ENCODE measurements at places on chromosomes 16 and 17. TPM values are rescaled to one million over a fixed set of nuclear protein-coding genes. Genes with fewer than 3 reads are reported as not detected.
A peak's percentile ranks its signal among the peaks of the same experiment; 100 is the strongest.

- DNase-seq = no peak
Observed at GRCh38 chr17:49369089-49369488, 7.0 kb upstream of the ZNF652 start.

Gene MT1A
- total RNA-seq = 9.4 TPM

GRCh38 chr16:27232901-27233625 is 29.7 kb downstream of the KDM8 start:
- no peak for DNase-seq

- no peak for DNase-seq
Observed at GRCh38 chr17:56064506-56064905, 88.8 kb upstream of the ANKFN1 start.

DNA sequence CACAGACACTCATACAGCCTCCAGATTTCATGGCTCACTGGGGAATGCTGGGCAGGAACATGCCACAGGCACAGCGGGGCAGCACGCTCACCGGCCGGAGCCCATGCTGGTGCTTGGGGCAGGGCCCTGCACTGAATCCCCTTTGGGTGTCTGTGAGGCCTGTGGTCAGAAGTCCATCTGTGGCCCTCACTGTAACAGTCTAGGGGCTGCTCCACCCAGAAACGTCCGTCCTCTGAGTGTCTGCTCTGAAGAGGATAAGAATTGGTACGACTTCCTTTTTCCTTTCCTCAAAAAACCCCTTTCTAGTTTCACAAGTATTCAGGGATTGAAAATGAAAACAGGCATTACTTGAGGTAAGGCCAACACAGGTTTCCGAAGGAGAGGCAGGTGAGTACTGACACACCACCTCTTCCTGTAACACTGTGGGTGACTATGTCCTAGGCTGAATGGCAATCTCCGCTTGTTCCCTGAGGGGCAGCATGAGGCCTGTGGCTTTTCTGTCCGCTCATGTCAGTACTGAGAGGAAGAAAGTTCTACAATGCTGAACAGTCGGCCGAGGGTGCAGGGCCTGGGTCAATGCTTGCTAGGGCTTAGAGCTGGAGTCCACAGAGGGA is 42.5 kb downstream of the TMEM11 start:
- no peak for DNase-seq

GRCh38 chr17:56593086-56593645 is 333 bp upstream of the NOG start:
- DNase-seq = no peak

Gene KRTAP4-5
- total RNA-seq = not detected

- DNase-seq = no peak
Observed at GRCh38 chr16:345772-346171, 6.8 kb downstream of the AXIN1 start.

DNA sequence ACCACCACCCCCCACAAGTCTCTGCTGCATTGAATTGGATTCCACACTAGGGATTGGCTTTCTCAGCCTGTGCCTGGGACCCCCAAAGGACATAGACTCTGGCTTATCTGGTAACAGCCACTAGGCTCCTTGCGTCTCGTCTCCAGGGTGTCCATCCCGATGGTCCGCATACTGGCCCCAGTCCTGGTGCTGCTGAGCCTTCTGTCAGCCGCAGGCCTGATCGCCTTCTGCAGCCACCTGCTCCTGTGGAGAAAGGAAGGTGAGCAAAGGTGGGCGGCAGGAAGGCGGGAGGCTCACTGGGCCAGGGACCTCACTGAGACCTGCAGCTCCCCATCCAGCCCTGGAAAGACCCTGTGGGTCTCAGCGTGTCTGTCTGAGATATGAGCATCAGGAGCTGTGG is 8.1 kb downstream of the CD300LG start:
- no peak for DNase-seq

- no peak for DNase-seq
Observed at GRCh38 chr16:83975590-83976260, 7.7 kb downstream of the NECAB2 start.

GRCh38 chr17:27506348-27507218 is 50.3 kb downstream of the KSR1 start:
- no peak for DNase-seq

DNA sequence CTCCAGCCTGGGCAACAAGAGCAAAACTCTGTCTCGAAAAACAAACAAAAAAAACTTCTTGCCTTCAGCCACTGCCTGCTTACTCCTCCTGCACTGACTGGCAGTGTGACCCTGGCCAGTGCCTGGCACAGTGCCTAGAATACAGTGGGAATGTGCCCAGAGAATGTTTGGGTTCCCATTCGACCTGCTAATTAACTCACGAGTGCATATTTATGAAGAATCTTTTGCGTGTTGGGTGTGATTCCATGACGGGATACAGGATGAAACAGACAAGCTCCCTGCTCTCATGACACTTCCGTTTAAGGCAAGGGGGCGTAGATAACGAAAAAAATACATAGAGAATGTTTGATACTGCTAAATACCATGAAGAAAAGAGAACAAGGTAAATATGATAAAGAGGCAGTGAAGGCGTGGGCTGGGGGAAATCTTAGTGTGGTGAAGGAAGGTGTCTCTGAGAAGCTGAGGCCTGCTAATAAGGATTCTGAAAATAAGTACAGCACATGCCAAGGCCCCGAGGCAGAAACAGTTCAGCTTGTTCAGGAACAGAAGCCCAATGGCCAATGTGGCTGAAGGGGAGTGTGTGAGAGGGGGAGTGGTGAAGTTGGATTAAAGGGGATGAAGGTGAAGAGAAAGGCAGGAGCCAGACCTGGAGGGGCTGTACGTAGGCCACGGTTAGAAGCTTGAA is 4.3 kb downstream of the ABI3 start:
- no peak for DNase-seq

Gene MFSD11
- total RNA-seq = 26.6 TPM

- no peak for DNase-seq
Observed at GRCh38 chr17:56893503-56893902, 20.3 kb downstream of the TRIM25 start.

- no peak for DNase-seq
Observed at GRCh38 chr17:35878361-35878760, 1.8 kb downstream of the CCL5 start.

GRCh38 chr17:52233176-52233575 is 74.7 kb upstream of the CA10 start:
- no peak for DNase-seq

DNA sequence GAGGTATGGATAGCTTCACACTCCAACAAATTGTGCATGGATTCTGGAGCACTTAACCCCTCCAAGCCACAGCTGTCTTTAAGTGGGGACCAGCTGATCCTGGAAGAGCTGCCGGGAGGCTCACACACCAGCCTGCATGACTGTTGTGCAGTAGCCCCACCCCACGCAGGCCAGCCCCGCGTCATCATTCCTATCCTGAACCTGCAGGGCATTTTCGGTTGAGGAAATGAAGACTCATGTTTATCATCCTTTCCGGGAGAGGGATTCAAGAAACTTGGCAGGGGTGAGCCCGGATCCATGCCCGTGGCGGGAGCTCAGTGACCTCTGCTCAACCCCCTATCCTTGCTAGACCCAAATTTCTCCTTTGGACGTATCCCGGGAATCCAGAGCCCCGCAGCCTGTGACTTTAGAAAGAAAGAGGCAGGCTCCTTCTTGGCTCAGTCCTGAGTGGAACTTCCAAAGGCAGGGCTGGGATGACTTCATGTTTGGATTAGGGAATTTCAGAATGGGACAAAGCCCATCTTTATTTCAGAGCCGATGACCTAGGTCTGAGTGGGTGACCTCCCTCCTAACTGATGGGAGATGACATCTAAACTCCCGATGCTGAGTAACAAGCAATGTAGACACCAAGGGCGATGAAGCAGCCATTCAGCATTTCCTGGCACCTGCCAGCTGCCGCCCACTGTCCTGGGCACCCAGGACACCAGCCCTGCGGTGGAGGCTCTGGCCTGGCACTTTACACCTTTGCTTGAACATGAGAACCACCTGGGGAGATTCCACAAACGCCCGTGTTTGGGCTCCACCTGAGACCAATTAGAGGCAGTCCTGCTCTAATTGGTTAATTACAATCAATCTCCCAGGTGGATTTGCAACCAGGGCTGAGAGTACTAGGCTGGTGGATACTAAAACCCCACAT is 43.3 kb upstream of the CMIP start:
- peak; percentile 81 for DNase-seq

DNA sequence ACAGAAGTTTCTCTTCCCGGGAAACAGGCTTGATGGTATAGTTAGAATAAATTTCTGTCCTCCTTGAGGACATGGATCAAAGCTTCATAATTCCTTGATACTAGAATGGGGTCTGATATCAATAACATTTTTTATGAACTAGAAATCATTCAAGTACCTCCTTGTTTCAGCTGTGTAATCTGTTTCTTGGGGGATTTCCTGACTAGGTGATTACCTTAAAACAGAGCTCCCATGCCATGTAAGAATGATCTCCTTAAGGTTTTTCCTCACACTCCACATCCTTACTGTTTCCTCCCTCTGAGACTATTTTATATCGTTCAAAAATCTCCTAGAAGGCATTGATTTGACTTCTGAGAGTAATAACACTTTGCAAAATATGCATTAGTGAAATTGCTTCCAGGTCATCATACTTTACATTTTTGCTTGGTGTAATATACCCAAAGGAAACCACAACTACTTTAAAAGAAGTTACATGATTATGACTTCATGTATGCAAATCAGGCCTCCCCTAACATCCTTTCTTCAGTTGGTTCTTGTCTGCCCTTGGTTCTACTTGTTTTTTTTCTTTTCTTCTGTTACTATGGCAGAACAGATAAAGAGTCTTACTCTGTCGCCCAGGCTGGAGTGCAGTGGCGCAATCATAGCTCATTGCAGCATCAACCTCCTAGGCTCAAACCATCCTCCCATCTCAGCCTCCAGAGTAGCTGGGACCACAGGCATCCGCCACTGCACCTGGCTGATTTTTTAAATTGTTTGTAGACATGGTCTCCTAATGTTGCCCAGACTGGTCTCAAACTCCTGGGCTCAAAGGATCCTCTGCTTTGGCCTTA is 388.8 kb downstream of the ZFHX3 start:
- DNase-seq = no peak

DNA sequence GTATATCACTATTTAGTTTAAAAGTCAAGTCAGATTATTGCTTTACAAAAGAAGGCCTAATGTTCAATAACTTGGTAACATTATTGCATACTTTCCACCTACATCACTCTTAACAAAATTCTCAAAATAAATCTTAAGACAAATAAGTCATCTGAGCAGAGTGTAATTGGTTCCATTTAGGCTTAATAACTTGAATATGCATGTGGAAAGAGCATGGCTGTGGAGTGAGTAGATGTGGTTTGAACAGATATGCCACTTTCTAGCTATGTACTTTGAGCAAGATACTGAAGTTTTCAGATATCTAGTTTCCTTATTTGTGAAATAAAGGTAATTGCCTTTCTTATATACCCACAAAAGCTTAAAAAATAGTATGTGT is 6.7 kb upstream of the EVI2A start:
- no peak for DNase-seq

DNA sequence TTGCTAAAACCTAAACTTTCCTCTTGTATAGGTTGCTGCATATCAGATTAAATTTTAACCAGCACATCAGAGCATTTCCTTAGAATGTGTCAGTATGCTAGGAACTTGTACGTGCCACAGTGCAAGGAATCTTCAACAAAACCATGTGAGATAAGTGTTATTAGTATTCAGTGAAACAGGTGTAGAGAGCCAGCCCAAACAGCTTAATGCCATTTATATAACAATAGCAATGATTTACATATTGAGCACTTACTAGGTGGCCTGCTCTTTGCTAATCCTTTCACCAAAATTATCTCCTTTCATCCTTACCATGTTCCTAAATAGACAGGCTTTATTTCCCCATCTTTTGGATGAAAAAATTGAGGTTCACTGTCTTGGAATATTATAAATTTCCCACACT is 485.7 kb downstream of the HS3ST4 start:
- DNase-seq = no peak

- DNase-seq = no peak
Observed at GRCh38 chr16:89041571-89042481, 51.8 kb upstream of the ACSF3 start.

GRCh38 chr16:11792410-11793241 is 4.4 kb downstream of the ZC3H7A start:
- DNase-seq = no peak

DNA sequence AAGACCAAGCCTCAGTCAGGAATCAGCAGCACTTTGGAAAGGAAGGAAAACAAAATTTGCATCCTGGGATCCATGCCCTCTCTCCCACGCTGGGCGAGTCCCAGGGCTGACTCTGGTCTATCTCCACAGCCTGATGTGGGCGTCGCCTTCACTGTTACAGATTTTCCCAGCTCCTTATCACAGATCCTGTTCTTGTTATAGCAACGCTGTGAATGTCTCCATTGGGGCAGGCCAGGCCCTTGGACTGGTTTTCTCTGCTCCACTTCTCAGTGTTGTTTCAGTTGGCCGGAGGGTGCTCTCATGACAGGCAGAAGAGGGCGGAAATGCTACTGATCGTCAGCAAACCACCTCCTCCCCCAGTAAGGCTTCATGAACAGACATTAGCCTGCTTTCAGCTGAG is 127.9 kb upstream of the CDH11 start:
- no peak for DNase-seq

Gene TERB1
- not detected for total RNA-seq

DNA sequence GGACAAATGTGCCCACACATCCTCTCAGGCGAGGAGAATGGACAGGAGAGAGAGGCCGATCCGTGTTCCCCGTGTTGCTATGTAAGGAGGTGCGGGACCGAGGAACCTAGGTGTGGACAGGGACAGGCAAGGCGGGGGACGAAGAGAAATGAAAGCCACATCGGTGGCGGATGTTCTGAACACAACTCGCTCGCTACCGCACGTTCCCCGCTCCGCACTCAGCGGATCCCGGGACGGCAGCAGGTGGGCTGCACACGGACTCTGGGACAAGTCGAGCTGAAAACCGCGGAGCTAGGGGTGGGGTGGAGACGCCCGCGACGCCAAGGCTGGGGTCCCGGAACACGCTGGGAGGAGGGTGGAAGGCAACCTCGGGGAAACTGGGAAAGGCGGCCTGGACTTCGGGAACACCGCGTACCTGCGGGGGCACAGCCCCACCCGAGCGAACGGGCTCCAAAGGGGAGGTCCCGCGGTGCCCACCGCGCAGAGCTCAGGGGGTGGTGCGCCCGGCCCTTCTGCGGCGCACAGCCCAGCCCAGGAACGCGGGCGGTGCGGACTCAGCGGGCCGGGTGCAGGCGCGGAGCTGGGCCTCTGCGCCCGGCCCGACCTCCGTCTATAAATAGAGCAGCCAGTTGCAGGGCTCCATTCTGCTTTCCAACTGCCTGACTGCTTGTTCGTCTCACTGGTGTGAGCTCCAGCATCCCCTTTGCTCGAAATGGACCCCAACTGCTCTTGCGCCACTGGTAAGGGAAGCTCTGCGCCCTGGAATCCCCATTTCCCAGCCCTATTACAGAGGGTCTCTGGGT is at the start of gene MT1E:
Gene MT1E, plus strand, starts transcription at position 642 of the 803 bp plus-strand sequence. Its CDS starts 71 bp downstream, at position 713.
- no peak for DNase-seq

Gene NAA60
- 11.8 TPM for total RNA-seq

DNA sequence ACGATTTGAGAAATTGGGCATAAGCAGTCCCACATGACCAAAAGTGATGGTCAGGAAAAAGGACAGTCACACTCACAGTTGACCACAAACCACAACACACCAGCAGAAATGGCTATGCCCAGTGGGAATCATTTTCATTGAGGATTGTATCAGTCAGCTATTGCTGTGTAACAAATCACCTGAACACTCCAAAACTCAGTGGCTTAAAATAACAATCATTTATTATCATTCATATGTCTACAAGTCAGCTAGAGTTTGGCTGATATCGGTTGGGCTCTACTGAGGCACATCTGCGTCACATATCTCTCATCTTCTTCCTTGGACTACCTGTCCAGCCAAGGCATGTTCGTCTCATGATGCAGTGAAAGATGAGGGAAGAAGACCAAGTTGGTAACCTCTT is 93.3 kb downstream of the CMC2 start:
- DNase-seq = no peak

Gene SLC5A11
- total RNA-seq = not detected

Gene PRSS53
- total RNA-seq = 0.92 TPM

Gene CLEC3A
- not detected for total RNA-seq

GRCh38 chr16:13120557-13120956 is 219.2 kb downstream of the SHISA9 start:
- no peak for DNase-seq
